Activated naive CD8-positive, alpha-beta T cell treated with anti-CD3 and anti-CD28 coated beads, Interleukin-2, amount 50 U/mL, for 16 hours (primary cell): ENCODE measurements at places on chromosomes 1 and 21.

DNA sequence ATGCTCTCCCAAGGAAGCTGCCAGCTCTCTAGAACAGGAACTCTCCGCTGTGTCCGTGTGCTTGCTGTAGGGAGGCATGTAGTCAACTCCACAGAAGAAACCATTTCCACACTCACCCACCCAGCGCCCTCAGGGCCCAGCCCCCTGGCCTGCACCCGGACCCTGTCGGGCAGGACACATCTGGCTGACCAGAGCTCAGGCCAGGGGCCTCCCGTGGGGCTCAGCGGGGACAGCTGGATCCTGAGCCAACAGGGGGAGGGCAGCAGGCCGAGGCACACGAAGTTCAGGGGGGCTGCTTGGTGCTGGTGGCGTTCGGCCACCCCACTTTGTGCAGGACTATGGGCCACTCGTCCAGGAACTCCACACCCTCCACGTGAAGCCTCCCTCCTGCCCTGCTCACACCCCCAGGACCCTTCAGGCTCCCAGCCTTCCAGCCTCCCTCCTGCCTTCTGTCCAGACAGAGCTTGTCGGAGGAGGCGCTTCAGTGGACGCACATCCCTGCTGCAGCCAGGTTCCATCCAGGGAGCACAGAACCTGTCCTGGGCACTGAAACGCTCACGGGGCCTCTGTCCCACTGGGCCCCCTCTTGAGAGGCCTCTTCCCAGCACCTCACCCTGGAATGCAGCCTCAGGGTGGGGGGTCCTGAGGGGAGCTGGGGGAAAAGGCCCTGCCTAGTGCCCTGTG is 15.0 kb upstream of the FAAP20 start:
- no peak for DNase-seq

DNA sequence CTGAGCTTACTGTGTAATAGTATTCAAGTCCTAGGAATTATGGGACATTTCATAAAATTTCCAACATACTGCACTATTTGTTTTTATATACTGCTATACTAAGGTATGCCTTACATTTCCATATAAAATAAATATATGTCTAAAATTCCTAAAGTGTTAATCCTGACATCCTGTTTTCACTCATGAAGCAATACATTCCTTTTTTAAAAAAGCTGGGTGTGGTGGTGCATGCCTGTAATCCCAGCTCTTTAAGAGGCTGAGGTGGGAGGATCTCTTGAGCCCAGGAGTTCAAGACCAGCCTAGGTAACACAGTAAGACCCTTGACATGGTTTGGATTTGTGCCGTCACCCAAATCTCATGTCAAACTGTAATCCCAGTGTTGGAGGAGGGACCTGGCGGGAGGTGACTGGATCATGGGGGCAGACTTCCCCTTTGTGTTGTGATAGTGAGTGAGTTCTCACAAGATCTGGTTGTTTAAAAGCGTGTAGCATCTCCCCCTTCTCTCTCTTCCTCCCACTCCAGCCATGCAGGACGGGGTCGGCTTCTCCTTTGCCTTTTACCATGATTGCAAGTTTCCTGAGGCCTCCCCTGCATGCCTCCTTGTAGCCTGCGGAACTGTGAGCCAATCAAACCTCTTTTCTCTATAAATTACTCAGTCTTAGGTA is 5.8 kb downstream of the CDC42BPA start:
- no peak for DNase-seq

- no peak for DNase-seq
Observed at GRCh38 chr21:35737899-35738346, 322.4 kb downstream of the SETD4 start.

DNA sequence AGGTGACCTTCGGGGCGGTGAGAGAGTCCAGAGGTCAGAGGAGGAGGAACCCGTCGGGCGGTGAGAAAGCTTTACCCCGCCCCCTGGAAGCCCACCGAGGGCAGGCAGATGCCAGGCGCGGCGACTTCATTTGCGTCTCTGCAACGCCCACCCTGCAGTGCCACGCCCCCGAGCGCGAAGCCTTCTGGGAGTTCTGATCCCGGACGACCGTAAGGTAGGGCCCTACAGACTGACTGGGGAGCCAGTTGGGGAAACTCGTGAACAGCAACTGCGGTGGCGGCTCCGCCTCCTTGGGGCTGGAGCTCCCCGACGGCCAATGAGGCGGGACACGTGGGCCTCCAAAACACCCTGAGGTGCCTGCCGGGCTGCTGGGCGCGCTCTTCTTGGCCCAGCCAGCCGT is 46.0 kb upstream of the EDARADD start:
- no peak for DNase-seq

DNA sequence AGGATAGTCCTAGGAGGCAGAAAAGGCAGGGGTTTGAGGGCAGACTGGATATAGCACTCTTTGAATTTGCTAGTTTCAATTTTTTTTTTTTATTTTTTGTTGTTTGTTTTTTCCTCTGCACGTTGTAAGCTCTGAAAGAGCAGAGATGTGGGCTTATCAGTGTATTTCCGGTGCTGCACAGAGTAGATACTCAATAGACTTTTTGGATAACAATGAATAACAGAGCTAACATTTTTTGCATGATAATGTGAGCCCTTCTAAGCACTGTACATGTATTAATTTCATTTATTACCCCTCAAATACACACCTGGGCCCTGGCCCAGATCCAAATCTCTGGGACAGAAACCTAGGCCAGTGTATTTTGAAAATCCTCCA is 17.1 kb upstream of the PARP1 start:
- no peak for DNase-seq

GRCh38 chr1:154328318-154329151 is 3.2 kb downstream of the ATP8B2 start:
- DNase-seq, result peak; percentile 75

DNA sequence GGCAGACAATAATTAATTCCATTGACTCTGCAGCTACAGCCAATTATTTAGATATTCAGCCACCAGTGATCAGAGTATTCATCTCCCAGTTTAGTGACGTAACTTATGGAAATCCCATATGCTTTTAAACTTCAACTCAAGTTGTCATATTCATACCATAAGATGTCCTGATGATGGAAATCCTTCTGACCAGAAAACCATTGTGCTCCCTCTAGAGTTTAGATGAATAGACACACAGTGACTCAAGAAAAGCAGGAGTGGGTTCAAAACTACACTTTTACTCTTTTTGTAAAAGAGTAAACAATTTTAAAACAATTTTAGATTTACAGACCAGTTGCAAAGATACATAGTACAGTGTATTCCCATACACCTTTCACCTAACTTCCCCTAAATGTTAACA is 463.7 kb downstream of the KCNT2 start:
- DNase-seq, result no peak

DNA sequence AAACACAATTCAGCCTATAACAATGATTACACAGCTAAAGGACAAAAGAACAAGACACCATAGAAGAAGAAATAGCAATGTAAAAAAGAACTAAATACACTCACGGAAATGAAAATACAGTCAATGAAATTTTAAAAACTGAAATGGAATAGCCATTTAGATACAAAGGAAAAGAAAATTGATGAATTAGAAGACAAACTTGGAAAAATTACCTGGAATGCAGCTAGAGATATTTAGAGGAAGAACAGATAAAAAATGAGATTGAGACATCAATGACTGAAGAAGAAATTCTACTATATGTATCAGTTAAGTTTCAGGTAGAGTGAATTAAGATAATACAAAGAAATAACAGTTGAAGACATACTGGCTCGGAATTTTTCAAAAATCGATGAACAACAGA is 430.4 kb upstream of the NR5A2 start:
- DNase-seq, result no peak

- DNase-seq, result no peak
Observed at GRCh38 chr1:181551249-181551648, 67.9 kb downstream of the CACNA1E start.

- no peak for DNase-seq
Observed at GRCh38 chr1:157399984-157400382, 152.3 kb downstream of the FCRL5 start.

GRCh38 chr1:152960452-152961044 is 9.9 kb upstream of the SPRR4 start:
- no peak for DNase-seq

DNA sequence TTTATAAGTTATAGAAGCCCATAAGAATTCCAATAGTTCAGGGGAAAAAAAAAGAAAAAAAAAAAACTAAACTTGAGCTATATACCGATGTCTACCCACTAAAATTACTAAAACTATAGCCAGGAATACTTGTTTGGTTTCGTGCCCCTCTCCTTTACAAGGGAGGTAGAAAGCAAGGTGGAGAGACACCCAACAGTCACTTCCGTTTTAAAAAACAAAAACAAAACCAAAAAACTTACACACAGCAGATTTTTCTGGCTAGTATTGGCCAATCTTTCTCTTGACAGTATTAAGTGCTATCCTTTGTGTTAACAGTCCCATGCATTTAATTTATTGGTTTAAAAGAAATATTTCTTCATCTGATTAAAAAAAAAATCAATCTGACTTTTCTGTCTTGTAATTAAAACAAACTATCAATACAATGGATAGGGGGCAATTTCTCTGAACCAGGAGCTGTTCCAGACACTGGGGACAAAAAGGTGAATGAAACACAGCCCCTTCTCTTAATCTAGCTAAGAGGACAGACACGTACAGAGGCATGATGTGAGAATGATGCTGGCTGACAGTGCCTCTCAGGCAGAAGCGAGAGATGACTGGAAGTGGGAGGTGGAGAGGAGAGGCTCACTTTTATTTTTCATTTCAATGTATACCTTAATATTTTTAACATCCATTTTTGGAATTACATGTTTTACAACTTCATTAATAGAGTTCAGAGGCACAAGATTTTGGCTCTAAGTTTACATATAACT is 214.8 kb downstream of the RERE start:
- DNase-seq, result no peak

- no peak for DNase-seq
Observed at GRCh38 chr21:36047139-36047538, 13.2 kb downstream of the SETD4 start.

DNA sequence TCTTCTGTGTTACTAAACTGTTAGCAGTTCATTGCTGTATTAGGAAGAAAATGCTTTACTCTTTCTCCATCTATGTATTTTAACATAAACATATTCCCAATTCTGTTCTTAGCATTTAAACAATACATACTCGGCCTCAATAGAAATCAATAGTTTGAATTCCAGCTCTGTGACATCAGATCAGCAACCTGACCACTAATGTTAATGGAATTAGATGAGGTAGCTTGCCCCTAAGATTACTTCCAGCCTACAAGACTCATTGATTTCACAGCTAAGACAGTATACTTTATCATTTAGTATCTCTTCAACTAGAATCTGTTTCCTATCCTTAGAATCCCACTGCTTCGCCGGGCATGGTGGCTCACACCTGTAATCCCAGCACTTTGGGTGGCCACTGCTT is 38.9 kb downstream of the EPRS1 start:
- DNase-seq, result no peak

GRCh38 chr21:42346441-42346840 is 4.4 kb downstream of the TFF2 start:
- DNase-seq, result no peak

GRCh38 chr1:47722101-47722500 is 275.1 kb downstream of the TRABD2B start:
- no peak for DNase-seq

DNA sequence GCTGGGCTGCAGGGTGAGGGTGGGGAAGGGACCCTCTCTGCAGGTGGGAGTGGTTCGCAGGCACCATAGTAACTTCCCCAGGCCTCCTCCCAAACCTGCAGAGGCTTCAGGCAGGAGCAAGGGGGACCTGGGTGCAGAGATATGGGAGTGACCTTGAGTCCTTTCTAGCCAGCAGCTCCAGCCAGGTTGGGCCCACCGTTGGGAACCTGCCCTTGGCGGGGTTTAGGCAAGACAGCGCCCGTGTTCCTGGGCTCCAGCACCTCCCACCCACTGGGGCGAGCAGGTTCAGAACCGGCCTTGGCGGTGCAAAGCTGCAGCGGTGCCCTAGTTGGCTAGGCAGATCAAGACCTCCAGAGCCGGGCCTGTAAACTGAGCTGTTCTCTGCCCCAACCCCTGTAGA is 2.2 kb upstream of the PRDM16 start:
- no peak for DNase-seq

DNA sequence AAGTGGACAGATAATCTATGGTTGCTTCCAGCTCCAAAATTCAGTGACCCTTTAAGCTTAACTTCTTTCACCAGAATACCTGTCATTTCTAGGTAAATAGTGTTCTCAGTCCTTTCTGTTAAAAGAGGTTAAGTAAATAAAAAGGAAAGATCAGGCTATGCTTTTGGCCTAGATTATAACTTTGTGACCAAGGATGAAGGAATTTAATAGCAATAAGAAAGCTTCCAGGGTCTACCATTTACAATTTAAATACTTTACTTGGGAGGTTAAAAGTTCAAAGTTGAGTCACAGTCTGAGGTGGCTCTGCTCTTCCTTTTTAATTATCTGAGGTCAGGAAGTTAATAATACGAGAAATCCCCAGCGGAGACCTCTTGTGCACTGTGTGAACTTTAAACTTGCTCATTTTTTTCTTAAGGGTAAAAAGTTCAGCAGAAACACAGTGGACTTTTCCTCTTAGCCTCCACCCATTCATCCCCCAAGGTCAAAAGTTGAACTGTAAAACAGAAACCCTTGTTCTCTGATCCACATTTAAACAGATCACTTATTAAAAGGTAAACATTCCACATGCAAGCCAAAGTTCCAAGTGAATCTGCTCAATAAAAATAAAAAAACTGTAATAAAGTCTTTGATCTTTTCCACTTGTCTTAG is 187.1 kb downstream of the NRIP1 start:
- DNase-seq, result no peak

- DNase-seq, result no peak
Observed at GRCh38 chr1:3518256-3518655, 63.8 kb downstream of the ARHGEF16 start.
